HTR-8/SVneo (cell line): ENCODE measurements at places on chromosomes 3 and 15.
A peak's percentile ranks its signal among the peaks of the same experiment; 100 is the strongest.

DNA sequence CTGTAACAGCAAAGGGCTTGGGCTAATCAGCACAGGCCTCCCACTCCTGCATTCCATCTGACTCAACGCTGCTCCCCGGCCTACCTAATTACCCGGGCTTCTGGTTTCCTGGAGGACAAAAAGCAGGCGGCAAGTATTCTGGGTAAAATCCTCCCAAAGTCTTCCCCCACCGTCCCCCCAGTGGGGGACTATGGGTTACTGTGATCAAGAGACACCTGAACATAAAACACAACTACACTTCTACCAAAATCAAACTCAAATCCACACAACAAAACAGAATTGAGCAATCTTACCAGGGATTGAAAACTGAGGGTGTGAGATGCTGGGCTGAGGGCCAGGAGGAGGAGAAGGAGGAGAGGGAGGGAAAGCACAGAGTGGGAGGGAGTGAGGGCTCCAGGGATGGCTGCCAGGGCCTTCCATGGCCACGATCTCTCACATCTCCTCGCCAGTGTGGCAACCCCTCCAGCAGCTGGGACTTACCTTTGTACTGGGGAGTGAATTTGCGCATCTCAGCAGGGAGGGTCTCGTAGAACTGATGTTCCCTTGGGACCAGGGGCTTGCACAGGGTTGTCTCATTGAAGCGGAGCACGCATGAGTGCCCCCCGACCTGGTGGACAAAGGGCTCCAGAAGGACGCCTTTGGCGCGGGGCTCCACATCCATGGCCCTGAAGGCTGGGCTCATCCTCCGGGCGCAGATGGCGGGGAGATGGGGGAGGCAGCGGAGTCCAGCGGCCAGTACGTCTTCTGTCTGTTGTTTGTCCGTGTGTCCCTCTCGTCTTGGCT is 9.1 kb upstream of the NCKIPSD start:
- DNase-seq: peak; percentile 71

- no peak for DNase-seq
These were observed 116.1 kb upstream of the SLC7A14 start for GRCh38 chr3:170701696-170702678.

DNA sequence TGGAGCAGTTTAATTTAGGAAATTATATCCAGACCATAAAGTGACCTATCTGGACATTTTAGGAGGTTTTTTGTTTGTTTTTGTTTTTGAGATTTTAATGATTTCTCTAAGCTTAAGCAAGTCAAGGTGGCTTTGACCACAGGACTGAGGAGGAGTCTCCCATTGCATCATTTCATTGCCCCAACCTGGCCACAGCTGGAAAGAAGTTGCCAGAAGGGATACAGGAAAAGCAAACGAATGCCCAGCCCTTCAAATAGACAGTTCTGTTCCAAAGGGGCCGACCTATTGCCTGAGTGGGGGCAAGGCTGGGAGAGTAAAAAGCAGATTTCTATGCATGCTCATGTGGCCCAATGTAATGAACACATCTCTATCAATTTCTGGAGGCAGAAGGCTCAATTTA is 12.0 kb upstream of the ONECUT1 start:
- DNase-seq: no peak

DNA sequence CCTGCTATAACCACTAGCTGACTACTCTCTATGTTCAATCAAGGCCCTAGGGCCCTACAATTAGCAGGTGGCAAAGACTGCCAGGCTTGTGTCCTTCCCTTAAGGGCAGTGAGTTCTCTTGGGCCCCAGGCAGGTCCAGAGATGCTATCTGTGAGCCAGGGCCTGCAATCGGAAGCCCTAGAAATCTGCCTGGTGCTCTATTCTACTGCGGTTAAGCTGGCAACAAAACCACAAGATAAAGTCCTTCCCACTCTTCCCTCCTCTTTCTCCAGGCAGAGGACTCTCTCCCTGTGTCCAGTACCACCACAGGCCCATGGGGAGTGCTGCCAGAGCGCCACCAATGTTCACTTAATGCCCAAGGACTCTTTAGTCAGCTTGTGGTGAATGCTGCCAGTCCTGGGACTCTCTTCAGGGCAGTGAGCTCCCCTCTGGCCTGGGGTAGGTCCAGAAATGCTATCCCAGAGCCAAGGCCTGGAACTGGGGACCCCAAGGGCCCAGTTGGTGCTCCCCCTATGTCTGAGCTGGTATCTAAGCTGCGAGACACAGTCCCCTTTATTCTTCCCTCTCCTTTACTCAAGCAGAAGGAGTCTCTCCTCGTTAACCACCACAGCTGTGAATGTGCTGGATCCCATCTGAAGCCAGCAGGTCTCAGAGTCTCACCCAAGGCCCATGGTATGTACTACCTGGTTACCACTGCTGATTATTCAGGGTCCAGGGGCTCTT is 34.7 kb downstream of the XXYLT1 start:
- no peak for DNase-seq

DNA sequence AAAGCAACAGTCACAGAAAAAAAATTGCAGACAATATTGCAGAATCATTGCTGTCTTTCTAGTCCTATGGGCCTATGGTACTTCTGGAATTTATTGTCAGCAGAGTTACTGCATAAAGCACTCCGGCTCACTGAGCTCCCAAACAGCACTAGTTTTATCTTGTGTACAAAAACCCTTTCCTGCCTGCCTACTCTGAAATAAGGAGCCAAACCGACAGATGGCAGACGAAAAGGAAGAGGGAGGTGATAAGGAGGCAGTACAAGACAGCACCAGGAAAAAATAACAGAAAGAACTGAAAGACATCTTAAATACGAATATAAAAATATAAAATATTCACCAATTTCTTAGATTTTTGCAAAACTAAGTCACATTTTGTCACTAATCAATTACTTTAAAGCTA is 15.6 kb downstream of the HERC1 start:
- no peak for DNase-seq

- no peak for DNase-seq
These were observed 36.0 kb downstream of the TIGIT start for GRCh38 chr3:114329823-114330222.

DNA sequence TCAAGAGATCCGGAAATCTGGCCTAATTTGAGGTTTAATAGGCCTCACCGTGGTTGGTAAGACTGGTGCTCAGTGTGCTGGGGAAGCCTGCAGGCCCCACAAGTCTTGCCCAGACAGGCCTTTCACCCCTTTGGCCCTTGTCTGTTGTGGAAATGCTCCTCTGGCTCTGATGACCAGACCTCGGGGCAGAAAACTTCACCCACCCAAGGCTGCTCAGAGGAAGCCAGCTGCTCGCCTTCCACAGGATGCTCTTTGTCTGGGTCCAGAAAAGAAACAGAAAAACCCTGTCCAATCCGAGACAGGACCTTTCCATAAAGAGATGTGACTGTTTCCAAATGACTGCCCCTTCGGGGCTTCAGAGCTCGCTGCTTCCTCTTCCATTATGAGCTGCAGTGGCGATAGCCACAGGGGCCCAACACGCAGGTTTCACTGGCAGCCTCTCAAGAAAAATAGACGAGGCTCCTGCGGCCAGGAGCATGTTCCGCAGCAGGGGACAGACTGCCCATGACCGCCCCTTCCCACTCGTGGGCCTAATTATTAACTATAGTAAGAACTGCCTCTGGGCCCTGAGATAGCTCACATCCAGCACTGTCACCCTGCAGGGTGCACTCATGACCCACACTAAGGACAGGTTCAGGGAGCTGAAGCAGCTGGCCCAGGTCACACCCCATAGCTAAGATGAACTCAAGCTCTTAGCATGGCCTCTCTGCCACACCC is 6.8 kb upstream of the SNX22 start:
- no peak for DNase-seq

- no peak for DNase-seq
These were observed 55.8 kb upstream of the ACAD9 start for GRCh38 chr3:128823631-128824030.

- DNase-seq: no peak
These were observed 204.2 kb upstream of the PROK2 start for GRCh38 chr3:71989165-71989564.

DNA sequence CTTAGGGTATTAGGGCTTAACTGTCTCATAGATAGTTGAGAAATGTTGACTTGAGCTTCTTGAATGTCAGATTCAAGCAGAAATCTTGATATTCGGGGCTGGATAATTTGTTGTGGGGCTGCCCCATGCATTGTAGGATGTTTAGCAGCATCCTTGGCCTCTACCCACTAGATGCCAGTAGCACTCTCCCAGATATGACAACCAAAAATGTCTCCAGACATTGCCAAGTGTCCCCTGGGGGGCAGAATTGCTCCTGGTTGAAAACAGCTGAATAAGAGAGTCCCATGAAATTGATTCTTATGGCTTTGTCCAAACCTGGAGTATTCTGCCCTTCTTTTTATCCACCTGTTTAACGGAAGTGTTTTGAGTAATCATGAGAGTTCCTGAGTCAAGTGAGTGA is 15.9 kb upstream of the LCMT2 start:
- DNase-seq: no peak

GRCh38 chr3:38646630-38647029 is 2.9 kb downstream of the SCN5A start:
- DNase-seq: no peak

DNA sequence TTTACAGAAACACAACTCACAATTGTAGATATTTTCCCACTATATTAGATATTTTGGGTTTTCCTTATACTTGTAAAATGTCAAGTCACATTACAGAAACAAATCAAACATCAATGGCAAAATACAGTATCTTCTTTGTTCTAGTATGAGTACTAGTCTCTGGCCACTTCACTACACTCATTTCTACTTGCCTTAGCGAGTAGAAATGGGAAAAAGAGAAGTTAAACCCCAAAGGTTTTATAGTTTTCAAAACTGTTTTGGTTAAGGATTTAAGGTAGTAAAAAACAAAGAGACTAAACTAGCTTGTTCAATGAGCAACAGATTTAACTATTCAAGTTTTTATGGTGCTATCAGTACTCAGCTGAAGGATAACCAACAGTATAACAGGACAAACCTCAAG is 81.7 kb downstream of the BTD start:
- no peak for DNase-seq

GRCh38 chr3:28399206-28399605 is 50.6 kb upstream of the AZI2 start:
- no peak for DNase-seq

- peak; percentile 95 for DNase-seq
These were observed 41.8 kb downstream of the SMAD3 start for GRCh38 chr15:67107014-67107812.
